Stimulated activated CD8-positive, alpha-beta memory T cell treated with anti-CD3 and anti-CD28 coated beads, Interleukin-4, amount 100 ng/mL, for 4 hours (primary cell): ENCODE measurements at places on chromosomes 1 and 21.

GRCh38 chr1:201904579-201904978 lies 15.9 kb downstream of the SHISA4 start:
- no peak for DNase-seq

- no peak for DNase-seq
Measured at GRCh38 chr1:191608367-191608766, 549.9 kb upstream of the RGS18 start.

DNA sequence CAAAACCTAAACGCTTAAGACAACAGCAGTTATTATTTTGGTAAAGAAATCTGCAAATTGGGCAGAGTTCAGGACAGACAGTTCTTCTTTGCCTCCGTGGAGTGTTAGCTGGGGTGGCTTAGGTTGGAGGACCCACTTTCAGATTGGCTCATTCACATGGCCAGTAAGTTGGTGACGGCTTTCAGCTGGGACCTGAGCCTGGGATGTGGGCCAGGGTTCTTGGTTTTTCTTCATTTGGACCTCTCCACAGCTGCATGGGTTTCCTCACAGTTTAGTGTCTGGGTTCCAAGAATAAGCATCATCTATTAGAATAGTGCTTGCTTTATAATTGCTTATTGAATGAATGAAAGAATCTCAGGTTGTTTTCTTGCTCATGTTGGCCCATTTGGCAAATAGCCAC lies 72.2 kb downstream of the ATF6 start:
- no peak for DNase-seq

DNA sequence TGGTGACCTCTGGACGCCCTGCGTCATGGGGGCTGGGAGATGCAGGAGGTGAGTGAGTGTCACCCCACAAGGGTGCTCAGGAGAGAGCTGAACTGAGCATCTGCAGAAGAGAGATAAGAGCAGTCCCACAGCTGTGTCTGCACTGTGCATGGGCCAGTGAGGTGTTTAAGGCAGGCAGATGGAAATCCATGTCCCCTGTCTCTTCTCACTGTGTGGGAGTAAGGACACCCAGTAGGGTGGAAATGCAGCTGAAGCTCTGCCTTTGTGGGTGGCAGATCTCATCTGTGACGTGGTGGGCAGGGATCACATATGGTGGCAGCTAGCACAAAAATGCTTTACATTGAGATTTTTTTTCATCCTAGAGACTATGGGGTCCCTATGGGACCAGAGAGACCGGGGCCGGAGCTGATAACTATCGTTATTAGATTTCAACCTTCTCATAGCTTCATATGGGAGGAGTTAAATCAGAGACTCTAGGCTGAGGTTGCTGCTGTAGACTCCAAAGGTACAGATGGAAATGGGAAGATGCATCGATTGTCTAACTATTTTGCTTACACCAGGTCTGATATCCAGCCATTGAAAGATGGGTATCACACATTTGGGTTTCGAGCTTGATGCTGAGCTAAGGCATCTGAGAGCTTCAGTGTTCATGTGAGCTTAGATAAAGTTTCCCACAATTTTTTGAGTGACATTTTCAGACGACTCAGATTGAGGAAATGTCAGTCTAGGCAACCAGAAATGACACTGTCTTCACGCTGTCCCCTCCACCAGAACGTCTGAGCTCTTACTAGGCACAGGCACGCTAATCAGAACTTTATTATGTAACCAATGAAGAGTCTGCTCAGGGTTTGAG lies 65.3 kb upstream of the PSEN2 start:
- no peak for DNase-seq

DNA sequence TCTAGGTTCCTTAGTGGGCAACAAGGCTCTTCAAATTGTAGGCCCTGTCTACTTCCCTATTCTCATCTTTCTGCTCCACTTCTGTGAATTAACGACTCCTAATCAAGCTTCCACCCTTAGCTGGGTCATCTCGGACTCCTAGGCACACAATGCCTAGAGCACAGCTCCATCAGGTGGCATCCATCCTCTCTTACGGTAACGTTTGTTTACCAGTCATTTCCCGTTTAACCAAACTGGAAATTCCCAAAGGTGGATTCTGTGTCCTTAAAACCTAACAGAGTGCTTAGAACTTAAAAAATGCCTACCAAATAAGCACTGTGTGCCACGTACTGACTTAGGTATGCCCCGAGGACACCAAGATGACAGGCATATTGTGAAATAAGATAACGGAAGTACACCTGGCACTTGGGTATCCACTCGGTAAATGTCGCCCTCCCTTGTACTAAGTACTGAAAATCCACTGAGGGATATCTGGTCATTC lies 1.5 kb downstream of the PARP1 start:
- no peak for DNase-seq

DNA sequence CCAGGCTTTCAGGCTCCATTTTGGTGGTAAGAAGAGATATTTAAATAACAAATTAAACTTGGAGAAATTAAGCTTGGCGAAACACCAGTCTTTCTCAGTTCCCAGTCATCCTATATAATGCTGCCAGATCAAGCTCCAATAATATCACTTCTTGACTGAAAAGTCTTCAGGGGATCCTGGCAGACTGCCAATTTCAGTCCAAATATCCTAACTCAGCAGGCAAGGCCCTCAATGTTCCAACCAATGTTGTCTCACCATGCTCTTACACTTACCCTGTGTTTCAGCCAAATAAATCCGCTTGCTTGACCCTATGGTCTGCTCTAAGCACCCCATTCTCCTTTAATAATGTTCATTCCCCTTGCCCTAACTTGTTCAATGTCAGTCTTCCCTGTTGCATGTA lies 39.9 kb upstream of the BCL10 start:
- no peak for DNase-seq

DNA sequence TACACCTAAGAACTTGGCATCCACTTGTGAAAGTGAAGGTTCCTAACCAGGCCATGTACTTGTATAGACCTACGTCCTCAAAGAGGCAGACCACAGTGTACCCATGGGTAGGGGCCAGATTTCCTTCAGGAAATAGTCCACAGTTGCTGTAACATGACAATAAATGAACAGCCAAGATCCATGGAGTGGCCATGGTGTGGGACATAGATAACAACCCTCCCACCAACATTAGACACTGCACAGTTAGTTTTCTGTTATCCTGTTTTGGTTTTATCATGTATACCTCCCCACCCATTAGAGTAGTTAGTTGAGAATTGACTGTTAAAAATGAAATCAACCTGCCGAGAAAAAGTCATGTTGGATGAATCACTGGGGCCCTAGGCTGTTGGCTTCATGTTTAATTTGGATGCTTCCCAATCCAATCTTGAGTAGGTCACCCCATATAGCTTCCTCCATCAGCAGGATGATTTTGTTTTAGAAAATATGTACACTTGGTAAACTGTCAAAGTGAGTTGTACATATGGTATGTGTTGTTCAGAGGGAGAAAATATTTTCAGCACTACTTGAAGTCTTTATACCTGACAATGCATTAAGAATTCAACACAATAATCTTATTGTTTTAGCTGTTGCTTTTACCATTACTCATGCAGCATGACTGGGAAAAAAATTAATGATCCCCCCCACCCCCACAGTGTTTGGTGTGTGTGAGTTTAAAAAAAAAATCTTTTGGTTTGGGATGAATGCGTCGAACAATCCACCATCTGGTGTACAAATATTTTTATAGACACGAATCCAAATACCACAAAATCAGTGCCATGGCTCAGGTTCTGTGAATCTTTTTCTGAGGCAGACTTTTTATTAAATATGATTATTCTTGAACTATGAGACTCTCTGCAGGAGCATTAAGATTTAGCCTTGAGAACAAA lies 88.3 kb upstream of the ARHGAP29 start:
- DNase-seq: no peak

- DNase-seq: no peak
Measured at GRCh38 chr1:113758631-113759332, 504 bp downstream of the PHTF1 start.

GRCh38 chr1:25813734-25814471 lies 5.9 kb upstream of the MTFR1L start:
- no peak for DNase-seq
